ENCODE measurements at places on chromosomes 2 and 18.

GRCh38 chr2:78407960-78408794 lies 617.3 kb upstream of the REG3G start:
- no peak for DNase-seq

DNA sequence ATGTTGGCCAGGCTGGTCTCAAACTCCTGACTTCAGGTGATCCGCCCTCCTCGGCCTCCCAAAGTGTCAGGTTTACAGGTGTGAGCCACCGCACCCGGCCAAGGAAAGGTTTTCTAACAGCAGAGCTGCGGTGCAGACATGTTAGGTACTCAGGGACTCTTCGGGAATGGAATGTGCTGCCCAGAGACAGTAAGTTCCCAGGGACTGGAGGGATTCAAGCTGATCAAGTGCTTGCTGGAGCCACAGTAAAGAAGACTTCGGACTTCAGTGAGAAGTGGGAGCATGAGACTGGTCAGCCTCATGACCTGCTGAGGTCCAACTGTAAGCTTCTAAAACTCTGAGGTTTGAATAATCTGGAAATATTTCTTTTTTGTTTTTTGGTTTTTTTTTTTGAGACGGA lies 7.8 kb upstream of the DES start:
- no peak for DNase-seq

DNA sequence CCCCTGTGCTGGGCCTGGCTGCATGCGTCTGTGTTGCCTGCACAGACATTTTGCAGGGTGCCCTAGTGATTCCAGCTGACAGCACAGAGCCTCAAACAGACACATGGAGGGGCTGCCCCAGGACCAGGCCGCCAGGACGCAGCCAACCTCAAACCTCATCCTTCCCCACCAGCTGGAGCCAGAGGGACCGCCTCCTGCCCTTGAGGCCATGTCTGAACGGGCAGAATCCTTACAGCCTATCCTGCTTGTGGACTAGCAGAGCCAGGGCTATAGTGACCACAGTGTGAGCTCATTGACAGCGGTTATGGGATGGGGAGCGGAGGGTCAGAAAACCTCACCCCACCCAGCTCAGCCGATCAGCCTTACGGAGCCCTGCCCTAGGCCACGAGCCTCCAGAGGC lies 22.4 kb downstream of the ODC1 start:
- no peak for DNase-seq

DNA sequence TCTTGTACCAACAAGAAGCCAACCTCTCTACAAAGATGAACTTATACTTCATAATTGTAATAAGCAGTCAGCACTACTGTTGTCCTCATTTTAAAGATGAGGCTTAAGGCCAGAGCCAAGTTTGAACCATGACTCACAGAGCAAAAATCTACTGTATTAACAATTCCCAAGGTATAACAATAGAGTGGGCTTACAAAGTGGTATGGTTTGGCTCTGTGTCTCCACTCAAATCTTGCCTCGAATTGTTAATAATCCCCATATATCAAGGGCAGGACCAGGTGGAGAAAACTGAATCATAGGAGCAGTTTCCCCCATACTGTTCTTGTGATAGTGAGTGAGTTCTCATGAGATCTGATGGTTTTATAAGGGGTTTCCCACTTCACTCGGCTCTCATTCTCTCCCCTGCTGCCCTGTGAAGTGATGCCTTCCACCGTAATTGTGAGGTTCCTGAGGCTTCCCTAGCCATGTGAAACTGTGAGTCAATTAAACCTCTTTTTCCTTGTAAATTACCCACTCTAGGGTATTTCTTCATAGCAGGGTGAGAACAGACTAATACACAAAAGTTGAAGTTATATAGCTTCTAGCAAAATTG lies 19.5 kb downstream of the MRPL44 start:
- no peak for DNase-seq

GRCh38 chr2:178531168-178531567 lies 50.9 kb downstream of the PLEKHA3 start:
- DNase-seq, result no peak

DNA sequence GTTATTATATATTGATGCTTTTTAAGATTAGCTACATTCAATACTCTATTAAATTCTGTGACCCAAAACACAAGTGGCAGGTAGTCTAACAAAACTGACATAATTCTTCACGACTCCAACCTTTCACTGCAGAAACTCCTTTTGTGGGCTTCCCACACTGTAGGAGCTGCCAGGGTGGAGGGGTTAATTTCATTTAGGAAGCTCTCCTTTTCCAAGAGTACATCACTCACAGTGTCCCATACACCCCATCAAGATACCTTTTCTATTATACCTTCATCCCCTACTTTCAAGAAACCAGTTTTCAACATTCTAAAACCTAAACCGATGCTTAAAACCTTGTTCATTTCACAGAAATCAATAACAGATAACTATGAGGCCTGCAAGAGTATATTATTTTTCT lies 825 bp downstream of the THUMPD2 start:
- no peak for DNase-seq

GRCh38 chr2:118498943-118499342 lies 348.5 kb downstream of the EN1 start:
- no peak for DNase-seq

- no peak for DNase-seq
These were observed at the start of gene DIPK1C for GRCh38 chr18:74457043-74457724. Gene DIPK1C (minus strand): TSS chr18:74457308. CDS start chr18:74457259, 49 bp downstream.

DNA sequence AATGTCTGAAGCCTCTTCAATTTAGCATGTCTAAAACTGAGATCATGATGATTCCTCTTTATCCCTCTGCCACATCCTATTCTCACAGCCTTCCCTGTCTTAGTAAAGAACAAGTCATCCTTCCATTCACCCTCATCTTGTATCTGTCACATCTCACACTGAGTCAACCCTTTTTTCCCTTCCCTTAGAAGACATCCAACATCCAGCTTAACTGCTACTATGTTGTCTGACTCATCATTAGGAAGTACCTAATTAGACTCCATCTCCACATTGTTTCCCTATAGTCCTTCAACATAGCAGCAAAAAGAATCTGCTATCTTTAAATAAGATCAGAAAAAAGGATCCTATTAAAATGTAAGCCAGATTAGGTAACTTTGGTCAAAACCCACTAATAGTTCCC lies 85.2 kb upstream of the GRB14 start:
- DNase-seq, result no peak

- DNase-seq, result no peak
These were observed 139.4 kb upstream of the GPC1 start for GRCh38 chr2:240296104-240296406.

- DNase-seq, result no peak
These were observed 1312.2 kb upstream of the ACVR2A start for GRCh38 chr2:146532509-146533147.

- DNase-seq, result no peak
These were observed 136.5 kb downstream of the TFCP2L1 start for GRCh38 chr2:121148481-121148880.

DNA sequence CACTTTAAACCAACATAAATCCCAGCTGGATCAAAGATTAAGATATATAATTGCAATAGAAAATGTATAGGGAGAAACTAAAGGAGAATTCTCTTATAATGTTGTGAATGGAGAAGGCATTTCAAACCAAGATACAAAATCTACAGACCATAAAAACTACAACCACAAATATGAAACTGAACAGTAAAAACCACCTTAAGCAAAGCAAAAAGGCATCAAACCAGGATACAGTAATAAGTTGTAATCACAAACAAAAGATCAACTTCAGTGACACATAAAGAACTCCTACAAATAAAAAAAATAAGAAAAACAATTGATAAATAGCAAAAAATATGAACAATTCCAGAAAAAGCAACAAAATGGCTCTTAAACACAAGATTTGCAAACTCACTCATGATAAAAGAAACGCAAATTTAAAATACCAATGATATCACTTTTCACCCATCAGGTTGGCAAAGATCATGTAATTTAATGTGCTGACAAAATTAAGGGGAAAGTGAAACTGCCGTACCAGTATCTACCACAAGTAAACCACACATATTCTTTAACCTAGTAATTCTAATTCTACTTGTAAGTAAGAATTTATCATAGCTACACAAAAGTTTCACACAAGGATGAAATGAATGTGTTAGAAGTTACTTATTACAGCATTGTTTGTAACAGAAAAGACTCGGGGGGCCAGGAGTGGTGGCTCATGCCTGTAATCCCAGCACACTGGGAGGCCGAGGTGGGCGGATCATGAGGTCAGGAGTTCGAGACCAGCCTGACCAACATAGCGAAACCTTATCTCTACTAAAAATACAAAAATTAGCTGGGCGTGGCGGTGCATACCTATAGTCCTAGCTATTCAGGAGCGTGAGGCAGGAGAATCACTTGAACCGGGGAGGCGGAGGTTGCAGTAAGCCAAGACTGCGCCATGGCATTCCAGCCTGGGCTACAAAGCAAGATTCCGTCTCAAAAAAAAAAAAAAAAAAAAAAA lies 101.9 kb downstream of the USP34 start:
- no peak for DNase-seq

DNA sequence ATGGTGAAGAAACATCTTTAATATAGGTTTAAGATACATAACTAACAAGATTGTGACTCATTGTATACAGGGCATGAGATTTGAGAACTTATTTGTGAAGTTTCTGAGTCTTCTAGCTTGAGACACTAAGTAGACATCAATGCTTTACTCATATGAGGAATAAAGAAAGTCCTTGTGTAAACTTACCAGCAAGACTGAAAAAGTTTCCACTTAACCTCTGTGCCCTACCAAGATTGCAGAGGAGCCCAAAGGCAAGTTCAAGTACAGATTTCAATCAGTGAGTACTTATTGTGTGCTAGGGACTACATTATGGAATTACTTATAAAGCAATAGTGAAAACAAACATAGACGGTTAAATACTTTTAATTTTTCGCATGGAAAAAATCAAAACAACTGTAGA lies 1041.2 kb upstream of the CELF4 start:
- no peak for DNase-seq

GRCh38 chr2:100675855-100676254 lies 113.1 kb downstream of the PDCL3 start:
- DNase-seq, result no peak

DNA sequence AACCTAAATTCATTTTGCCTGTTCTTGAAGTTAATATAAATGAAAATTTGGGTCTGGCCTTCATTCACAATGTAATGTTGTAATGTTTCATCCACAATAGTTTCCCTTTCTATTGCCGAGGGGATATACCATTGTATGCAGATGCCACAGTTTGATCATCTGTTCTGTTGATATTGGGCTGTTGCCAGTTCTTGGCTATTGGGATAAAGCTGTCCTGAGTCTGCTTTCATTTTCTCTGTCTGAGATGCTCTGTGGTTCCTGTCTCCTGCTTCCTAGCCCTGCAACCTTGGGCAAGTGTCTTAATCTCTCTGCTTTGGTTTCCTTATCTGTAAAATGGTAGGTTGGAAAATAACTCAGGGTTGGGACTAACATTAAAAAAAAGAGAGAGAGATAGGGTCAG lies 25.2 kb downstream of the B3GNT2 start:
- DNase-seq, result no peak

GRCh38 chr18:55479656-55480420 lies 108.2 kb downstream of the TCF4 start:
- DNase-seq, result no peak

Data from CMK (cell line).